ENCODE measurements at places on chromosomes 2 and 18.

- DNase-seq = no peak
Observed at GRCh38 chr2:43542285-43542933, 53.4 kb downstream of the THADA start.

DNA sequence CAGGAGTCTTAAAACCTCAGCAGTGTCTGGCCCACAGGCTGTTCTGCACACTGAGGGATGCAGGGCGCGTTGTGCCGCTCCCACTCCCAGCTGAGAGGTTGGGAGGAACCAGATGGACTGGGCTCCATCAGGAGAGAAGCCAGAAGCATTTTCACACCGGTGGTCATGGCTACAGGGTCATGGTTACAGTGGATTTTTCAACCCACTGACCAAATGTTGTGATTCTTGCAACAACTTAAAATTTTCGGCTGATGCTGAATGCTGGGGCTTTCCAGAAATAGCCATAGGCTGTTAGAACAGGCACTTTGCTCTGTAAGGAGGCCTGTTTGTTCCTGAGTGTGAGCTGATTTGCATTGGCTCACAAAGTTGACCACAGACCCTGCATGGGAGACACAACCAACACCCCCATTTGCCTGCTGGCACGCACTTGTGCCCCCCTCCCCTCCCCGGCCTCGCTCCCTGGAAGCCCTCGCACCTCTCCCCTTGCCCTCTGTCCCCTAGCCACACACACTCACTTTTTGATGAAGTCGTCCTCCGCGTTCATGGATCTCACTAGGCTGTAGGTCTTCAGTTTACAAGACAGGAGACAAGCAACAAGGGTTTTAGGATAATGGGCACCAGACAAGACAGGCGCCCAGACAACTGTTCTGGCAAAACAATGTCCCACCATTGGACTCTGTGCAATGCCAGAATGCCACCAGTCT, 3.4 kb downstream of the LPIN1 start:
- no peak for DNase-seq

DNA sequence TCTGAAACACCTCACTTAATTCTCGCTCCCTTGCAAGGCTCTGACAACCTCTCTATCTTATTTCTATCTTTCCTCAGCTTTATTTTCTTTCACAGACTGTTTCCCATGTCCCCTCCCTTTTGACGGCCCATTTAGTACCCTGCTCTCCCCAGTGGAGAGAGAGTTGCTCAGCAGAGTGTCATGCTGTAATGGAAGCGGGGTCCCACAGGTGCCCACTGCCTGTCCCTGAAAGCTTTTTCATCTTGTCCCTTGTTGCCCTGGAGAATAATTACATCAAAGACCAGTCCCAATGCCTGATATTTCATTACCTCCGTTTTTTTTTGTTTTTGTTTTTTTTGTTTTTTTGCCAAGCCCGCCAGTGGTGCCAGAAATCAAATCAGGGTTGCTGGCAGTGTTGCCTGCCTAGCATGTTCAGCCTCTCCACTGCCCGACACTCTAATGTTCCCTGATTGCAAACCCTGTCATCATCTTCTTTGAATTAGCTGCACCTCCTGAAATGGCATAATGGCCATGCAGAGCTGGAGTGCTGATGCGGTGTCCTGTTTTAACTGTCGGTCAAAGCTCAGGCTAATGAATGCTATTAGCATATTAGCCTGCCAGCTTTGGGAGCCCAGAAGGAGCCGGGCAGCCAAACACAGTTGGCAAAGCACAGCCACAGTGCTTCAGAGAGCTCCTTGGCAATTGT, 71.2 kb upstream of the CAVIN2 start:
- peak; percentile 31 for DNase-seq

- no peak for DNase-seq
Observed at GRCh38 chr2:42947809-42948600, 155.6 kb upstream of the HAAO start.

- DNase-seq = peak; percentile 81
Observed at GRCh38 chr18:48928787-48929186, 22.0 kb downstream of the SMAD7 start.

DNA sequence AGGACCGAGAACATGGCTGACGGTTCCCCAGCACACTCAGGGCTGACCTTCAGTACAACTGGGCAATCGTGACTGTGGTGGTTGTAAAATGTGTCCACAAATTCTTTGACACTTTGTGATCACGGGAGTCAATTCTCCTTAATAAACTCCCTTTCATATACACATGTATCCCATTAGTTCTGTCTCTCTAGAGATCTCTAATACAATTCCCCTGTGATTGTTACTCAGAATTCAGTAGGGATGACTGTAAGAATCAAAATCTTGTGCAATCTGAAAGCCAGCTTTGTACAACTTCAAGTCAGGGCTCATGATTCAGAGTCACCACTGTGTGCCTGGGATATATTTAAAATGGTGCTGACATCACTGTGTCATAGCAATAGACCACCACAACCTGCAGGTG, 89.5 kb upstream of the LMAN1 start:
- no peak for DNase-seq

All from head of caudate nucleus (tissue), 42 donors.